NCI-H2029 (cell line): ENCODE measurements at places on chromosomes 5 and 9.

DNA sequence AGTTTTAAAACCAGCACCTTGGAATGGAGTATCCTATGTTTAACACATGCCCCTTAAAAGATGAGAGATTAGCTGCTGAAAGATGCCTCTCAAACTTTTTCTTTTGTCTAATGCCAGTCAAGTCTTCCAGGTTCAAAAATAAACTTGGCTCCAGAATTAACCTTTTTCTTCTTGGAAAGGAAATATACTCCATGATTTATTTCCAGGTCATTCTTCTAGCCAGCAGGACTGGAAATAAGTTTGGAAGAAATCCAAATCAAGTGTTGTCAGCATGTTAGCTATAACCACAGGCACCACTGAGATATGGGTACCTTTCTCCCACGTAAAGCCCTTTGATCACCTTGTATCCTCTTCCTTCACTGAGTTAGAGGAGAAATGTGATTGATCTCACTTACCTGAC is 56.1 kb downstream of the NLN start:
- no peak for DNase-seq

- no peak for DNase-seq
These were observed 984.1 kb downstream of the TLE4 start for GRCh38 chr9:80555782-80556325.

- no peak for DNase-seq
These were observed 4.7 kb upstream of the TNIP1 start for GRCh38 chr5:151085517-151086041.

GRCh38 chr5:44891116-44891515 is 82.4 kb downstream of the MRPS30 start:
- DNase-seq = no peak

DNA sequence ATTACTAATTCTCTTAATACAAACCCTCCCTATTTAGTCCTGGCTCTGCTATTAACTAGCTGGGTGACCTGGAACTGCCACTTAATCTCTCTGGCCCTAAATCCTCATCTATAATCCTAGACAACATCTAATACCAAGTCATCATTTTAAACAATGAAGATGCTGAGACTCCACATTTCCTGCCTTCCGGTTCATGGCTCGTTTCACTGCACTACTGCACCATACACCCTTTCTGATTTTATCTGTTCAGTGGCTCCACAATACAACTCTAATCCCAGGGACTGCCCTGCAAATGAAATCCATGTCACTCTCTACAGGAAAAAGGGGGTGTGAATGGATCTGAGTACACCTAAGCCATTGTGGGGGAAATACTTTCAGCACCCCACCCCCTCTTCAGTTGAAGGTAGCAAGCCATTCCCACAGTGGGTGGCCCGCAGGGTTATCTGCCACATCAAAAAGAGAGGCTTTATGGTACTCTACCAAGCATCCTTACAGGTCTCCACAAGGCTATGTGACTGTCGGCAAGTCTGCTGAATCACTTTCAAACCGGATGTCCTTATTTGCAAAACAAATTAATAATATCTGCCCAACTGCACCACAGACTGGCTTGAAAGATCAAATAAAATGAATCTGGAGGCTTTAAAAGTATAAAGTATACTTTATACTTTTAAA is 89.5 kb downstream of the EPB41L4A start:
- DNase-seq = no peak

- no peak for DNase-seq
These were observed 253.8 kb downstream of the KDM4C start for GRCh38 chr9:7011395-7012067.

DNA sequence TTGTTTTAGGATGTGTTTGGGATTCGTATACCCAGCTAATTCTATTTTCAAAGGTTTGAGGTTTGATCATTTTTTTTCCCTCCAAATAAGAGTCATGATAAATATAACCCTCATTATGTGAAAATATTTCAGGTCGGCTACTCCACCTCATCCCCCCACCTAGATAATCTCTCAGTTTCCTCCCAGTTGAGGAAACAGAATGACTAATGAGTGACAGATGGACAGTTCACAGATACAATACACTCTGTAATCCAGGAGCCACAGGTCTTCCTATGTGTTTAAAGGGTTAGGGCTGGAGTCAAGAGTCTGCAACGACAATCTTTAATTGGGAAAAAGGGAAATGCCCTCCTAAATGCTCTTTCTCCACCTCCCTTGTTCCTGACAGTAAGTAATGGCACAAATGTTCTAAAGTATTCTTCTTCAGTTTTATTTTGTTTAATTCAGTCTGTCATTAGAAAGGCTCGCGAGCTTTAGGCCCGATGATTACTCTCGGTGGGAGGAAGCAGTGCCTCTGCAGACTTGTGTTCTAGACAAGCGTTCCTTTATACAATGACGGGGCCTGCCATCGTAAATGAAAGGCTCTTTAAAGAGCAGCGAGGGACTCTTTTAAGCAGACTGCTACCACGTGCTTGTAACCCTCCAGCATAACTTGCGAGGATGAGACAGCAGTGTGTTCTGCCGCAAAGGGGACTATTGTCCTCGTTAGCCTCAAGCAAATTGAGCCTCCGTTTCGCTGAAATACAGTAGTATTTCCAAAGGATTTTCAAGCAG is 69.0 kb downstream of the MEF2C start:
- no peak for DNase-seq

DNA sequence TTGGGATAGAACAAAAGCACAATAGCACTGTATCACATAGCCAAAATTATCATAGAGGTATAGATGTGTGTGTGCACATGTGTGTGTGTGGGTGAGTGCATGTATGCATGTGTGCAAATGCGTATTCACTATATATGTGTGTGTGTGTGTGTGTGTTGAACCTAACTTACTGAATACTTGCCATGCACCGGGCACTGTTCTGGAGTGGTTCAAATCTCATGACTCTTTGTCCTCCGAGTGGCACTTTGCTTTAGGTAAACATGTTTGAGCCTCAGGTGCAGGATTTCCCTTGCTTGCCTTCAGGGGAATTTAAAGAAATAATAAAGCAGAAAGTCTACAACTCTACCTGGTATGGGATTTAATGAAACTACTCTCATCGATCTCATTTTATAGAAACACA is 183.5 kb upstream of the GDNF start:
- DNase-seq = no peak

- no peak for DNase-seq
These were observed 54.3 kb downstream of the PTTG1 start for GRCh38 chr5:160475864-160476438.

- DNase-seq = peak; percentile 60
These were observed 278.1 kb downstream of the AOPEP start for GRCh38 chr9:95004411-95005277.

DNA sequence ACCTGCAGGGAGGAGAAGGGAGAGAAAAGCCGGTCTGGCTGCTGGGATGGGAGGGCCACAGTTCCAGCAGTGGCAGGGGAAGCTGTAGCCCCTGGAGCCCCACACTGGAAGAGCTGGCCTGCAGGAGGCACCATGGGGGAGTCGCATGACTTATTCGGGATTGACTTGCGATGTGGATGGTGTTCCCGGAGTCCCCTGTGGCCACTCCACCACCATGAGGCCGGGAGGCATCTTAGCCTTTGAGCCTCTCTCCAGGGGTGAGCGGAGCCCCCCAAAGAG is 92.0 kb downstream of the KCNT1 start:
- no peak for DNase-seq

DNA sequence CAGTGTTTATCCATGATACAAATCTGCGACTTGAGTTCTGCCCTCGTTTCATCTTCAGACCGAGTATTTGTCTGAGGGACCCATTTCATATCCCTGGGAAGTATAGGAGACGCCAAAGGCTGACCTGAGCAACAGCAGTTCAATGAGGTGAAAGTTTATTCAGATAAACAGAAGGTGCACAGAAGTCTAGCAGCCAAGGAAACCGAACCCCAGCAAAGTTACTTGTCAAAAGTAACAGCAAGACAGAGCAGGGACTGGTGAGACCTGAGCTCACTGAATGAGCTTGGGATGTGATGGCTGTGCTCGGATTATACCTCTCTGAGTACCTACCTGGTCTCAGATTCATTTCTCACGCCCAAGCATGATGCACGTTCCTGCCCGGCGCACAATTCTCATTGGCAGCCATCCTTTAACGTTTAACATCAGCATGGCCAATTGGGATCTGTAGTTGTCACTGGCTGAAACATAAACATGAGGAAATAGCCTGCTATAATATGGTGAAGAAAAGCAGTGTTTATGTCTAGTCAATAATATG is 599 bp downstream of the LYRM7 start:
- DNase-seq = peak; percentile 10

GRCh38 chr5:84249918-84250630 is 134.6 kb downstream of the EDIL3 start:
- DNase-seq = no peak

DNA sequence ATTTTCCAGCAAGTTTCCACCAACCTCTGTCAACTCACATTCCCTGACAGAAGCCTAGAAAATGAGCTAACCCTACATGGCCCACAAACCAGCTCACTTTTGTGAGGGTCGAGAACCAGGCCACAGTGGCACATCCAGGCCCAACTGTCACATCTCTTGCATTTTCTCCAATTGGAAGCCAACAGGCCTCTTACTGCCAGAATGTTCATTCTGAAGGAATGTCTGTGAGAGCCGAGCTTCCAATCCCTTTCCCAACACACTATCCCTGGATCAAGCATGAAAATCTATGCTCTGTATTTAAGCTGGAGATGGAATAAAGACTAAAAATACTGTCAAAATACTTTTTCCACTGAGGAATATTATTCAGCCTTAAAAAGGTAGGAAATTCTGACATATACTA is 20.0 kb downstream of the MARCHF3 start:
- no peak for DNase-seq

GRCh38 chr9:96343515-96344360 is 39.8 kb downstream of the SLC35D2 start:
- no peak for DNase-seq

- DNase-seq = no peak
These were observed 1193.5 kb downstream of the DTWD2 start for GRCh38 chr5:117794847-117795246.

- DNase-seq = no peak
These were observed 60.3 kb downstream of the STX17 start for GRCh38 chr9:99966716-99967115.

DNA sequence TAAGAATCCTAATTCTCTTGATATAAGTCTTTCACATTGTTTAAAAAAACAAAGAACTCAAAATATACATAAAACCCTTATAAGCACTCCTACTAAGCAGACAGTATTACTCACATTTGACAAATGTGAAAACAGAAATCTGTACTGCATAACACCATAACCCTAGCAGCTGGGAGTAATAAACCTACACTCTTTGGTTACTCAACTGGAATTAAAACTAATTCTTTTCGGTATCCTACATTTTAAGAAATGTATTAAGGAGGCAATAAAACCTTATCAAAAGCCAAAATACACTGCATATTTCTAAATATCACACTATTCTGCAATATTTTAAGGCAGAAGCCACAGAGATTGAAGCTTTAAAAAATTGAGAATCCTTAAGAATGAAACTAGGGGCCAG is 6.8 kb downstream of the AUH start:
- no peak for DNase-seq

GRCh38 chr5:65489119-65489518 is 7.4 kb upstream of the ADAMTS6 start:
- no peak for DNase-seq

DNA sequence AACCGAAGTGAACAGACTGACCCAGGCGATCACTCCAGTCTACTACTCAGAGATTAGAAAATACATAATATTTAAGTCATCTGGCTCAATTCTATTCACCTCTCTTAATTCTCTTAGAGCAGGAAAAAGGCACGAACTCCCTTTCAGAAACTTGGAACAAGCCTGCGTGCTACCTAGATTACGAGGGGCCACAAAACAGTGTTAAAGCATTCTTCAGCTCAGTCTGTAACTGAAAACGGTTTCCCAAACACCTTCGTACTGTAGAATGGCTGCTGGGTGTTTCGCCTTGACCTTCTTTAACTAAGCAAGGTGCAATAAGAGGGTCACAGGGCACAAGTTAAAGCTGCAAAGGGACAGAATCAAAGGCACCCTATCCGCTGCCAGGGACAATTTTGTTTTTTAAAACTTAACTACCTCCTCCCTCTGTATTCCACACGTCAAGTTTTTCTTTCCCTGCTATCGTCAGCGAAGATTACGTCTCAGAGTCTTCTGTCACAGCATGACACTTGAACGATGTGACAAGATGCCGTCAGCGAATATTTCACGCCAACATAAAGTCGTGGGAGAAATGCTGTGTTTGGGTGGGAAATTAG is 687 bp downstream of the LYSMD3 start:
- no peak for DNase-seq

DNA sequence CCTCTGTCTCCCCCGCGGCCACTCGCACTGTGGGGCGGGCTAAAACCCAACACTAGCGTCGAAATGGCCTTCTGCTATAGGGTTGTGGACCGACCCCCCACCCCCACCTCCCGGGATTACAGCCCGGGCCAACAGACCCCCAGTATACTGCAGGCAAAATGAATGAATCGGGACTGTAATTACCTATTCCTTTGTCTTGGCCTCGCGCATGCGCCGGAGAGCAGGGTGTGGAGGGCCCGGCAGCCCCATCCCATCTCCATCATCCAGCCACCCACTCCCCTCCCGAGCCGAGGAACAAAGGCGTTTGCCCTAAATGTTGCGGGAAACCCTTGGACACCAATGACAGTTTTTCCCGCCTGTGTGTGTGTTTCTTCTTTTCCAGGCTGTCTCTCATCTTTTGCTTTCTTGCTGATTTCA is 1.6 kb downstream of the BASP1 start:
- no peak for DNase-seq

- no peak for DNase-seq
These were observed 119.1 kb upstream of the TBC1D2 start for GRCh38 chr9:98374385-98375051.

GRCh38 chr5:157387041-157387563 is 72.9 kb upstream of the NIPAL4 start:
- DNase-seq = no peak

DNA sequence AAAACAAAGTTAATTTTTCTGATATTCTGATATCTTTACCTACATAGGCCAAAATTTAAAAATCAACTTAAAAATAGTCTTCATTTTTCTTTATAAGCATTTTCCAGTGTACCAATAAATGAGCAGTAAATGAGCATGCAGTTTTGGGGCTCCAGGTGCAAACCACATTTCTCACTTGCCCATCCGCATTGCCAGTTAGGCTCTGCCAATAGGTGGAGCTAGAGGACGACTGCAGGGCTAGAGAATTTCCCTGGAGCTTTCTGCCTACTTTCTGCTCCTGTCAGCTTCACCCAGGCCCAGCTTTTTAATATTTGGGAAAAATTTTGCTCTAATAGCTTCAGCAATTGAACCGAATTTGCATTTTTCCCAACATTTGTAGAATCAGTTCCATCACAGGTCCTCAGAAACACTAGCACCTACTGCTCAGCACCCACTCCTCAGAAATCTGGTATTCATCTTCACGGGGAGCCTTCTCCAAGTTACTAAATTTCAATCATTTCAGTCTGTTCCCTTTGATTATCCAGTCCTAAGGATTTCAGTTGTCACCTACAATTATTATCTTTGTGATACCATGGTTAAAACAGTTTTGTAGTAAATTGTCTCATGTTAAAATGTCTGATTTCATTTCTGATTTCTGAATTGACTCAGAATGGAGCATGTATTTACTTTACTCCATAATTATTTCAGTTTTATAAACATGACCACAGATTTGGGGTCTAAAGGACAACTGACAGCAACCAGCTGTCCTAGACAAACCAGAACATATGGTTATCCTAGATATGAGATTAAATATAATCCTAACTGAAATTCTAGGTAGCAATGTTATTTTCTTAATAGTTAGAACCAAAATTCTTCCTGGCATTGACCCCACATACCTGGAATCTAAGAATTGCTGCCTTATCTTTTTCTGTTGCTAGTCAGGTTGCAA is 104.6 kb upstream of the FAM174A start:
- DNase-seq = no peak

- DNase-seq = no peak
These were observed 201.8 kb downstream of the DRD1 start for GRCh38 chr5:175242207-175242606.

GRCh38 chr5:34684281-34684979 is 28.3 kb downstream of the RAI14 start:
- DNase-seq = no peak
